Cerebellum (tissue), 4 donors: ENCODE measurements at places on chromosomes 5 and 9.

- no peak for DNase-seq
These were observed 468.2 kb upstream of the MEF2C start for GRCh38 chr5:89351222-89351621.

GRCh38 chr9:115636596-115636995 lies 517.0 kb upstream of the PAPPA start:
- no peak for DNase-seq

GRCh38 chr5:149645236-149645635 lies 63.9 kb downstream of the ARHGEF37 start:
- no peak for DNase-seq

DNA sequence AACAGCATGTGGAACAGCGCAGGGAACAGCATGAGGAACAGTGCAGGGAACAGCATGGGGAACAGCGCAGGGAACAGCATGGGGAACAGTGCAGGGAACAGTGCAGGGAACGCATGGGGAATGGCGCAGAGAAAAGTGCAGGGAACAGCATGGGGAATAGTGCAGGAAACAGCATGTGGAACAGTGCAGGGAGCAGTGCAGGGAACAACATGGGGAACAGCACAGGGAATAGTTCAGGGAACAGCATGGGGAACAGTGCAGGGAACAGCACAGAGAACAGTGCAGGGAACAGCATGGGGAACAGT lies 2.0 kb downstream of the LCN8 start:
- no peak for DNase-seq

DNA sequence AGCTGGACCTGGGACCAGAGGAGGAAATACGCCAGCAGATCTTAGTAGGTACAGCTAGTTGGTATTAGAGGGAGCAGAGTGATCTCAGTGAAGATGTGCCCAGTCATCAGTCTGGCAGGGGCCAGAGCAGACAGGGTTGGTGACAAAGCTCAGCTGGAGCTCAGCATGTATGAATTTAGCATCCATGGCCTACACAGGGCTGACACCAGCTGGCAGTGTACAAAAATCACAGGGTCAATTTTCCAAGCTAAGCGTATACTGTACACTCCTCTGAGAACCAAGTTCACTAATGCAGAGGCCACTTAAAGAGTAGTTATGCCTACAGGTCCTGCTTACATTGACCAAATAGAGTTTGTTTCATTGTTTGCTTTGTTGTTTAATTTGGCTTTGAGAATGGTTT lies 146.6 kb downstream of the SLC24A2 start:
- no peak for DNase-seq

DNA sequence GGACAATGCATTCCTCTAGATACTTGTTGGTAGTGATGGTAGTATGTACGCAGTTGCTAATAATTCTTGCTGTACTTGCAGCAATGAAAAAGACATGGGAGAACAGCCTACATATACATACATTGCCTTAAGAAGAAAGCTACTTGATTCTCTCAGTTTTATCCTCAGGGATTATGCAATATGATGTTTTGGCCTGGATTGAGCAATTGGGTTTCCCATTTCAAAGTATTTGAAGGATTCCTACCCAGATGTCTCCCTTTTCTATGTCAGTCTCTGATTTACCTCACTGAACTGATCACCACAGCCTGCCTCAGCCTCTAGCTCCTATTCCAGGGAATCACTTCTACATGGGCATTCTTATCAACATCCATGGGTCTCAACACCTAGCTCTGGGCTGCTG lies 210.1 kb upstream of the CDH10 start:
- DNase-seq = no peak

GRCh38 chr5:142813220-142813619 lies 43.0 kb downstream of the ARHGAP26 start:
- no peak for DNase-seq

DNA sequence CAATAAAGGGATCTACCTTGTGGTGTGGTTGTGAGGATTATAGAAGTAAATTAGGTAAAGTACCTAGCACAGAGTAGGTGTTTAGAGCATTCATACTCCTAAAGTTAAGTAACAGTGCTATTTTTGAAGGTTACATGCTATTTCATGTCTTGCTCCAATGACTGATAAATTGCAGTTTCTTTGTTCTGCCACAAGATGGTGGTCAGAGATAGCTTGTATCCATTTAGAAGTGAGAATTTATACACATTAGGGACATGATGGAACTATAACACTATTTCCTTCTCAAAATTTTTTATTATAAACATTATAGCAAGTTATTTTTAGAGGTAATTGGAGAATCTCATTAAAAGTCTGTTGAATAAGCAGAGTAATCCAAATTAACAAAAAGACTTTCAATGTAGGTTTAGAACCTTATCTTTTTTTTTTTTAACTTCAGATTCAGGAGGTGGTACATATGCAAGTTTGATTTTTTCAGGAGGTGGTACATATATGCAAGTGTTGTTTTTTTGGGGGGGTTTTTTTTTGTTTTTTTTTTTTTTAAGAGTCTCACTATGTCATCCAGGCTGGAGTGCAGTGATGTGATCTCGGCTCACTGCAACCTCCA lies 17.1 kb downstream of the MTREX start:
- peak; percentile 49 for DNase-seq

GRCh38 chr5:90560771-90561170 lies 2.2 kb downstream of the ADGRV1 start:
- no peak for DNase-seq

GRCh38 chr5:180970875-180971274 lies 17.8 kb upstream of the BTNL3 start:
- DNase-seq = no peak

GRCh38 chr5:159181152-159181551 lies 28.2 kb downstream of the RNF145 start:
- no peak for DNase-seq

DNA sequence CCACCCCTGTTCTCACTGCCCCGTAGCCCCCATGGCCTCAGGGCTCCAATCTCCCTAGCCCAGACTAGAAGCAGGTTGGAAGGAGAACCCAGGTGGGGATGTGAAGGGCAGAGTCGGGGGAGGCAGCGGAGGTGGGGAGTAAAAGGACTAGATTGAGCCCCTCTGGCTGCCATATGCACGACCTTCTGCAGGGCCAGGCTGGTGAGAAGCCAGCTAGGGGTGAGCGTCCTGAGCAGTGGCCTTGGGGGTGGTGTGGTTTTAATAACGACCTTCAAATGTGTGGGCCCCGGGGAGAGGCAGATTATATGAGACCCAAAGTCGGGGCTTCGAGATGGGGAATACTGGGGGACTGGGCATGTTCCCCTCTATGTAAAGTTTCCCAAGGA lies 139.5 kb downstream of the C9orf50 start:
- DNase-seq = no peak

- no peak for DNase-seq
These were observed 12.7 kb downstream of the NIPBL start for GRCh38 chr5:36889264-36889663.

DNA sequence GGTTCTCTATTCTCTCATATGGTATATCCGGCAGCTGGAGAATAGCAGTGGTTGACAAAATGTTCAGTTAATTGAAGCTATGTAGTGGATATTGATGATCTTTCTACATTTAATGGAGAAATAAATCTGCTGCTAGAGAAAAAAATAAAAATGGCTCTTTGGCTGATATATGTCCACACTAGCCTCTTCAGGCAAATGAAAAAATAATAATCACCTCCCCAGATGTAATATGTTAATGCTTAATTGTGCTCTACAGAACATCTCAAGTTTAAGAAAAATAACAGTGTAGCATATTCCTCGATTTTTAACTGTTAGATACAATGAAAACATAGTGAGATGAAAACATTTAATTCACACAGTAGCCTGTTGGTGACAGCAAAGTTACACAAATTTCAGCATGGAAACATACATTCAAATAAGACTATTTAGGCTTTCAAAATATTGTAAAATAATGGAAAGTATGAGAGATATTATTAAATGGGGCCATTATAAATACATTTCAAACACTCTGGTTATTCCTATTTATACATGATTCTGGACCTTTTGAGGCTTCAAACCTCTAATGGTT lies 543.0 kb downstream of the MAT2B start:
- no peak for DNase-seq

DNA sequence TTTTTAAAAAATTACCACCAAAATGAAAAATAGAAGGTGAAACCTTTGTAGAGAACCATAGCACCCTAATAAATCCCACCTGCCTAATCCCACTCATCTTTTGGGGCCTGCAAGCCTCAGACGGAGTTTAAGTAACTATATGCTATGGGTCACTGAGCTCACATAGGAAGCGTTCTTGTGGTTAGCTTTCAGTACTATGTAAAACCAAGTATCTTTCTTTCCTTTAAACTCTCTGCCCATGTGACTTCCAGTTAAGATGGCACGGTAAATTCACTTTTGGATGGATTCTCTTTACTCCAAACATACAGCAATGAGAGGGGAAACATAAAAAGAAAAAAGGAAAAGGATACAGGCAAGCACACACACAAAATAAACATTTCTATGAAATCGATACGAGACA lies 50.9 kb downstream of the FANCC start:
- no peak for DNase-seq

DNA sequence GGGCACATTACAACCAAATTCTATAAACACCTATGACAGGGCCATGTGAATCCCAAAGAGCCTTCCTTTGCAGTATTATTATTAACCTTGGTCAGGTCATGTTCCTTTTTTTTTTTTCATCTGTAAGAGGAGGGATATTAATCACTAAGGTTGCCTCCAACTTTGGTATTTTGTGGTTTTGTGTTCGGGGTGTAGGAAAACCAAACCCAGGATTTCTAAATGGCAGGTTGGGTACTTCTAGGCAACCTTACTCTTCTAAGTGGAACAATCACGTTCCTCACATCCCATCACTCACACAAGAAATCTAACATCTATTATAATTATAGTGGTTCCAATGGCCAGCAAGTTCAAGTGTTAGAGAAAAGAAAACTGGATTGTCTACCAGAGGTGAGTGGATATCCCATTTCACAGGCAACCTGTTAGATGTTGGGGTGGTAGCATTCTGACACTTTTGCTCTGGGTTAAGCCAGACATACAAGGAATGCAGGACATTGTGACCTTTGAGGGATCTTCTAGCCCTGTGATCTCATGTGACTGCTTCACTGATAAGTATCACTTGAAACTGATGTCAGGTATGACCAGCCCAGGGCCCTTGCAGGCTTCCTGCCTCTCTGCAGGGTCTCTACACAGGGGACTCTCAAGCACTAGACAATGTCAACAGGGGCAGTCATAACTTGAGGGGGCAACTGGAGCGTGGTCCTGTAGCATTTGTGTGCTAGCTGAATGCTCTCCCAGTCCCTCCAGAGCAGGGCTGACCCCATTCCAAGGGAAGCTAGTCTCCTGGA lies 126.2 kb upstream of the VLDLR start:
- DNase-seq = no peak

DNA sequence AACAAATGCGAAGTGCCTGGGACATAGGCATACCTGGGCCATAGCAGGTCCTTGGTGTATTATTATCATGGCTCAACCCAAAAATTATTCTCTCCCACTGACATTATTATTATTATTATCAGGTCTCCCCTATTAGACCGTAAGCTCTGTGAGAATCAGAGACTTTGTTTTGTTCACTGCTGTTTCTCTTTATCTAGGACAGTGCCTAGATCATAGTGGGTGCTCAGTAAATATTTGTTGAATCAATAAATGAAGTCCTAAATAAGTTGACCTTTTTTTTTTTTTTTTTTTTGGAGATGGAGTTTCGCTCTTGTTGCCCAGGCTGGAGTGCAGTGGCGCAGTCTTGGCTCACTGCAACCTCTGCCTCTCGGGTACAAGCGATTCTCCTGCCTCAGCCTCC lies 4.9 kb upstream of the TMEFF1 start:
- no peak for DNase-seq

- no peak for DNase-seq
These were observed 134.9 kb upstream of the LPCAT1 start for GRCh38 chr5:1658665-1659064.

- DNase-seq = no peak
These were observed 77.4 kb upstream of the ADAMTS16 start for GRCh38 chr5:5062525-5063302.

- no peak for DNase-seq
These were observed 71.8 kb upstream of the ADAMTS2 start for GRCh38 chr5:179417016-179417415.

DNA sequence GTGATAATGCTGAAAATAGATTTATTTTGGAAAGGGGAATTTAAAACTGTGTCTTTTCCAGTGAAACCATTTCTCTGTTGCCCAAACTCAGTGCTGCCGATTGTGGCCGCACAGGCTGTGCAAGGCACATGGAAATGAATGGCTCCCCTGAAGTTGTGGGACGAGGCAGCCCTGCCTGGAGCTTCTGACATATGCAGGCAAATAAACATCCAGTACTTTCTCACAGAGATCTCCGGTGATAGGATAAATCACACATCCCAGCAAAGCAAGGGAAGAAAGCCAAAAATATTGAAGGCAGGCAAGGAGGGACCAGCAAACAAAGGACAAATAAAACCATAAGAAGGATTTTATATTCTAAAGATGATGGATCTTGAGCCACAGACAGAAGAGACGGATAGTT lies 464.5 kb downstream of the MTRR start:
- DNase-seq = peak; percentile 11

DNA sequence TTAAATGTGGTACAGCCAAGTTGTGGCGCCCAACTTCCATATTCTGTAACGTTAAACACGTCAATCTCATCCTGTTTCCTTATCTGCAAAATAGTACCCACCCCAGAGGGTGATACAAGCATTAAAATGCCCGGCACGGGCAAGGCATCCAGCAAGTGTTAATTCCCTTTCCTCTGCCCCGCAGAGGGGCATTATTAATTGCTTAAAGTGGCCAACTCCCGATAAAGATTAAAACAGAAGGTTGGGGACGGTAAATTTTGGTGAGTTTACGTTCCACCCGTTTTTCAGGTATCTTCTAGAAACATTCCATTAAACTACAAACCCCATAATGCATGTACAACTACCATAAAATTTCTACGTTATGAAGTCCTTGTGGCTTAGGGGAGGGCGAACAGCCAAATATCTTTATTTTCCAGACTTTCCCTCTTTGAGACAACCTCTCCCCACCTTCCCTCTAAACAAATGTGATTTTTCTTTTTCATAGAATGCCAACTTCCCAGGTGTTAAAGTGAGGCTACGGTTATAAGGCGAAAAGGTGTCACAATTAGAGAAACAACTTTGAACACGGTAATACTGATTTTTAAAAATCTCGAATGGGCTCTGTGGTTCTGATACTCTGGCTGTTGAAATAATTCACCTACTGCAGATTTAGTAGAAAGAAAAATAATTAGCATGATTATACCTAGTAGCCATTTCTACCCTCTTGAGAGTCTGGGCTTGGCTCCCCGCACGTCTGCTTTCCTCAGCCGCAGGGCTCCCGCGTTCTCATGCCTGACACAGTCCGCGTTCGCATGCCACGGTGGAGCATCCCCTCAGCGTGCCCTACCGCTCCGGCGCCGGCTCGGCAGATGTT lies 1.2 kb upstream of the GPBP1 start:
- peak; percentile 38 for DNase-seq

GRCh38 chr5:111826064-111826463 lies 69.1 kb upstream of the NREP start:
- DNase-seq = no peak
